ENCODE measurements at places on chromosomes 2 and 18.

DNA sequence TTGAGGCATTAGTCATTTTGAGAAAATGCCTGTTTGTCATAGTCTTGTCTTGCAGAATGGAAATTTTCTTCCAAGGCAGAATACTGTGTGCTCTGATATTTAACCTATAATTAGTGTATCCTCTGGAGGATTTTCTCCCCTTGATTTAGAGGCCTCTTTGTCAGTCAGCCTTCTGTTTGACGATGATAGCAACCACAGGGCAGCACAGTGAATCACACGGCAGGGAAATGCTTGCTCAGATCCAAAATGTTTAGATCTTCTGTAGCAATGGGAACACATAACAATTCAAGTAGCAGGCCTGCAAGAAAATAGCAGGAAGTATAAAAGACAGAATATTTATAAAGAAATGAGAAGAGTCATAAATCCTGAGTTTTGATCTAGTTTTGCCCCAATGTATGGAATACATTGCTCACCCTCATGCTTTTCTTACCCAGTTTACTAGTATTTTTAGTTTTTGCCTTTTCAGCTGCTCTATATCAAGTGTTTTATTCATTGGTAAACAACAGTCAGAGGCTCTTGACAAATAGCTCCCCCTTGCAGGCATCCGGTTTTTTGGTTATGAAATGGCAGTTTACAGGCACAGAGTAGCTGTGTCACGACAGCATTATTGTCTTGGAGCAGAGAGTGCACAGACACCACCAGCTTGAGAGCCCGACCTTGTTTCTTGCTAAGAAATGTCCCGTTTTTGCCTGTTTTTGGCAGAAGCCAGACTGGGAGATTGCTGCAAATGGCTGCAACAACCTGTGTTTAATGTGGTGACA is 185.1 kb downstream of the MYO3B start:
- DNase-seq, result no peak

DNA sequence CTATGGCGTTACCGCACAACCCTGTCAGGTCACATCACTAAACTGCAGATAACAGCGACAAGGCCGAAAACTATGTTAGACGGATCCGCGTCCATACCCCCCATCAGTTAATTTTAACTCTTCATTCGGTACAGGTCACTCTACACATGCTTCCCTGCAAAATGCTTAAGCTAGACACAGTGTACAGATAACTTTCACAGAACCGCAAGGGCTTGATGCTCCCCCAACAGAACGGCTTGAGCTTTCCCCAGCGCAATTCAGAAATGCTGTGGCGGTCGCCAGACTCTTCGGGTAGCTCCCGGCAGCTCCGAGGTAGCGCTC is 283 bp upstream of the RBBP8 start:
- no peak for DNase-seq

DNA sequence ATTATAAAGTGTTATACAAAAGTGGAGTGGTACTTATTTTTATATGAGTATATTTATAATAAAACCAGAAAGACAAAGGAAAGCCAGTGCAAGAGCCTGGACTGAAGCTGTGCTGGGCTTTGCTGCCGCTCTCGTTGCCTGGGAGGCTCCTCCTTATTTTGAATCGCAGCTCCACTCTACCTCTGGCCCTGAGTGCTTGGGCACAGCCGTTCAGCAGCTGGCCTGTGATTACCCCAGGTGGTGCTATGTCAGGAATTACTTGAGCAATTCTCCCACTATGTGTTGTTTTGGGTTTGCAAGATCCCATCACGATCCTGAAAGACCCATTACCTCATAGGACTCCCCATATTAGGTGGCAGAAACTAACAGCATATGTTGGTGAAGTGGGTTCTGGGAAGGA is 53.0 kb upstream of the LCLAT1 start:
- no peak for DNase-seq

- DNase-seq, result no peak
These were observed 141.0 kb downstream of the NR4A2 start for GRCh38 chr2:156191527-156191926.

GRCh38 chr2:41500895-41501294 is 546.9 kb upstream of the PKDCC start:
- DNase-seq, result no peak

DNA sequence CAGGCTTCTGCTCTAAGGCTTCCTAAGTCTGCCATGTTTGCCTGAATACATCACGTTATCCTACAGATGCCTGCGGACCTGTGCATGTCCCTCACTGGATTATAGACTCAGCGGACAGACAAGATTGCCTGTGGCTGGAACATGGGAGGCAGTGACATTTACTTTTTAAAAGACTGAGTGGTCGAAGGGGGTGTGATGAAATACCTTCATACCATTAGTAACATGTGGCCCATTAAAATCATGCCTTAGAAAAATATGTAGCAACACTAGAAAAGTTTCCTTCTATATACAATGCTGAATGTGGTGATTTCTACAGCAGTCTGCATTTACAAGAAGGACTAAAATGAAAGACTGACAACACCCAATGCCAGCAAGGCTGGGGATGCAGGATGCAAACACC is 154.4 kb downstream of the ASB1 start:
- no peak for DNase-seq

- no peak for DNase-seq
These were observed 13.1 kb downstream of the GRP start for GRCh38 chr18:59233017-59233410.

- DNase-seq, result no peak
These were observed 103.8 kb downstream of the GAREM1 start for GRCh38 chr18:32366586-32367538.

- no peak for DNase-seq
These were observed 161.7 kb upstream of the SIX3 start for GRCh38 chr2:44779793-44780192.

DNA sequence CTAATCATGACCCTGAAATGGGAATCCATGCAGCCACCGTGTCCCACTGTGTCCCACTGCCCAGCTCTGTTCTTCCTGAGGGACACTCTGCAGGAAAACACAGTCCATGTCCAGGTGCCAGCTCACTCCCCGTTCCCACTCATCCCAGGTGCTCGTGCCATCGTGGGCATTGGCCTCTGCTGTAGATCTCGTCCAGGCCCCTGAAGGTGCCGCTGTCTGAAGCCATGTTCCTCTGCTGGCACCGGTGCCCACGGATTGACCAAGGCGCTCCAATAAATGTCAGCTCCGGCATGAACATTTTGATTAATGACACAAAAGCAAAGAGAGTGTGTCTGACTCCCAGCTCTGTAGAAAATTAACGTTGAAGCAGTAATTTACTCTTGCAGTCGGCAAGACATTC is 280.1 kb upstream of the SALL3 start:
- DNase-seq, result no peak

- DNase-seq, result no peak
These were observed 139.6 kb downstream of the COMMD1 start for GRCh38 chr2:62045017-62045543.

- no peak for DNase-seq
These were observed 137.7 kb downstream of the THNSL2 start for GRCh38 chr2:88307817-88308216.

DNA sequence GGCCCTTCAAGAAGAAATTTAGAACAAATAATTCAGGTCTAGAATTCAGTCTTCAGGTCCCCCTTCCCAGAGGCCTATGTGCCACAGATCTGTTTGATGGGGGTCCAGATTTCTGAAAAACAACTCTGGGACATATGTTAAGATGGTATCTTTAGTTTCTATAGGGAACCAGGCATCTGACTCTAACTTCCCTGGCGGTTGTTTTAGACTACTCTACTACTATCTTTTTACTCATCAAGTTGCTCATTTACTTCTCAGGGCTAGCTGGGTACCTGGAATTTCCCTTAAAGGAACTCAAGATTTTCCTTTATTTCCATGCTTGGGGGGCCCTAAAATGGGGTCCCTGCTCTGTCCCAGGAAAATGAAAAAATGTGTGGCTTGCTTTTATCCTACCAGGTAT is 114.7 kb upstream of the RAB6C start:
- no peak for DNase-seq

DNA sequence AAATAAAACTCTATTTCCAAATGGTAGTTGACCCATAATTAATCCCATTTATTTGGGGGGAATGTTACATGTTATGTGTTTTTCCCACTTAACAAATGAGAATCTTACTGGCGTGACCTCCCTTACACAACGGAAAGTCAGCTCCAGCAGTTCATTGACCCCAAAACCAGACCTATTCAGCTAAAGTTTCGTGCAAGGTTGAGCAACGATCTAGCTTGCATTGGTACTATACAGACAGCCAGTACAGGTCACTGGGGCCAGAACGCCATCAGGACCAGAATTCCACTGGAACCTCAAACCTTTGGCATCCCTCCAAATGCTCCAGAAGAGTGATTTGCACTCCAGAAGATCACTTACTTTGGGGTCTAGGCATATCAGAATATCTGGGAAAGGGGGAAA is 6.8 kb upstream of the CTAGE1 start:
- no peak for DNase-seq

- no peak for DNase-seq
These were observed 17.1 kb downstream of the MXD1 start for GRCh38 chr2:69931832-69932595.

GRCh38 chr2:234467289-234467688 is 29.6 kb downstream of the ARL4C start:
- no peak for DNase-seq

DNA sequence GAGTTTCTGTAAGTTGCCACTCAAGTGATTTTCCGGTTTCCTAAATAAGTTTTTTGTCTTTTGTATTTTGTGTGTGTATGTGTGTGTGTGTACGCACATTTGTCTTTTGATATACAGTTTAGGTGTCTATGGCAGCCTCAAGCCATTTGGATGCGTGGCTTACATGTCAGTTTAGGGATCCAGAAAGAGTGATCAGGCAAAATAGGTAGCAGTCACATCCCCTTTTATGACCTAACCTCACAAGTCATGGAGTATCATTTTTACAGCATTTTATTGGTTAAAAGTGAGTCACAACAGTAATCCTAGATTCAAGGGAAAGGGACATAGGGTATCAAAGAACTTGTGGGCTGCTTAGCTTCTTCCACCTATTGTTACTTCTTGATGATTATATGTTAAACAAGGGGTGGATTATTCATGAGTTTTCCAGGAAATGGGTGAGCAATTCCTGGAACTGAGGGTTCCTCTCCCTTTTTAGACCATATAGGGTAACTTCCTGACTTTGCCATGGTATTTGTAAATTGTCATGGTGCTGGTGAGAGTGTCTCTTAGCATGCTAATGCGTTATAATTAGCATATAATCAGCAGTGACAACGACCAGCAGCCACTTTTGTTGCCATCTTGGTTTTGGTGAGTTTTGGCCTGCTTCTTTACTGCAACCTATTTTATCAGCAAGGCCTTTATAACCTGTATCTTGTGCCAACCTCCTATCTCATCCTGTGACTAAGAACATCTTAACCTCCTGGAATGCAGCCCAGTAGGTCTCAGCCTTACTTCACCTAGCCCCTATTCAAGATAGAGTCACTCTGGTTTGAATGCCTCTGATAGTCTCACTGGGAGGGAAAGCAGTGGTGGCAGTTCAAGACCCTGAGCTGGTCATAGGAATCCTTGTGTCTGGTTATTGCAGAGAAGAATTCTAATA is 8.6 kb upstream of the SOCS6 start:
- DNase-seq, result no peak

DNA sequence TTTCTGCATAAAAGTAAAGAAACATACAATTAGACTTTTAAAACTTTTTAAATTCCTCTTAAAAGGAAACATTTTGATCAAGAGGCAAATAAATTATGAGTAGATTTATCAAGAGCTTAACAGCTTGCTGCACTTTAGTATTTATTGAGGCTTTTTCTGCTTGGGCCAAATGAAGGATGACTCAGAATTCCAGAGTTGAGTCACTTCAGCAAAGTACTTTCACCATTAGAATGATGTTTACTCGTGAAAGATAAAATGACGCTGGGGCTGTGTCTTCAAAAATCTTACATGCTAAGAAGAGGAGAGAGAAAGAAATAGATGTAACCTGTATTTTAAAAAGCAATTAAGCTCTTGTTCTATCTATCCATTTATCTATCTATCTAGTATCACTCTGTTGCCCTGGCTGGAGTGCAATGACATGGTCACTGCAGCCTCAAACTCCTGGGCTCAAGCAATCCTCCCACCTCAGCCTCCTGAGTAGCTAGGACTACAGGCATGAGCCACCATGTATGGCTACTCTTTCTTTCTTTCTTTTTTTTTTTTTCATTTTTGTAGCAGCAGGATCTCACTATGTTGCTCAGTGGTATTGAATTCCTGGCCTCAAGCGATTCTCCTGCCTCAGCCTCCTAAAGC is 75.3 kb upstream of the RIOK3 start:
- DNase-seq, result no peak

- DNase-seq, result no peak
These were observed 99.4 kb upstream of the SCN7A start for GRCh38 chr2:166593403-166593802.

DNA sequence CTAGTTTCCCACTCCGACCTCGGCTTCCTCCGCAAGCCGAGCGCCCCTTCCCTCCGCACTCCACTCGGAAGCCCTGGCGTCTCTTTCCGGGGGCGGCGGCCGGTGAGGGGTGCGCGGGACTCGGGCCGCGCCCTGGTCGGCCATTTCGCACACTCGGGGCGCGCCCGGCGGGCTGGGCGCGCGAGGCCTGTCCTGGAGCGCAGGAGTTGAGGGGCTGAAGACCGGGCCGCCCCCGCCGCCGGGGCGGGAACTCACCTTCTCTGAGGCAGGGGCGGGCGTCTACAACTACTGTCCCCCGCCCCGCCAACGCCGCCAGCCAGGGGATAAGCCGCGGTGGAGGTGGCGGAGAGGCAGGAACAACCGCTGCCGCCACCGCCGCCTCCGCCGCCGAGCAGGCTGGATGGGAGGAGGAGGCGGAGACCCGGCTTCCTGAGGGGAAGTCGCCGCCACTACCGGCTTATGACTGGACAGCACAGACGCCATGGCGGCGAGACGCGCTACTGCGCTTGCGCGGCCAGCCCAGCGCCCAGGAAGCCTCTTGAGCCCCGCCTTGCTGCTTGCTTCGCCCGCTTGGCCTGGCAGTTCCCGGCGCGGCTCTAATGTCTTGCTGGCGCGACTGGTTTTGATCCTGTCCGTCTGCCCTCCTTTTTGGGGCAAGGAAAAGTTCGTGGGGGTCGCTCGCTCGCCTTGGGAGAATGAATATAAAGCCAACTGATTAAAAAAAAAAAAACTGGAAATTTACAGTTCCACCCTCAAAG is at the start of gene KRCC1:
KRCC1 (minus strand) TSS at position 413 of the 758 bp plus-strand sequence. CDS start 27,220 bp downstream, outside the sequence.
- peak; percentile 73 for DNase-seq

GRCh38 chr18:79533591-79533990 is 137.9 kb downstream of the NFATC1 start:
- no peak for DNase-seq

DNA sequence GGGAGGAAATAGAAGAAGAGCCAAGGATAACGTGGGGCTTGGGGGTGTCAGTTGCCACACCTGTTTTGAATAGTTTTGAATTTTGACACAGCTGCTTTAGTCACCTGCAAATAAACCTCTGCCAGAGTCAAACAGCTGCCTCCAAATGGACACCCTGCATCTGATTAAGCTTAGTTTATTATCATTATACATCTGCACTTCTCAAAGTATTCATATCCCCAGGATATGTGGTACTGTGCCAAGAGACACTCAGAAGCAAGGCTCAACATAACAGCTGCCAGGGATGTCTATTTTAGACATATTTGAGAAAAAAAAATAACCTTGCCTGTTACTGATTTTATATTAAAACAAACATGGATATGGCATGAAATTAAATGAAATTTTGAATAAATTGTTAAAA is 122.5 kb upstream of the WDR75 start:
- no peak for DNase-seq

GRCh38 chr18:48410095-48410920 is 1.1 kb upstream of the ZBTB7C start:
- DNase-seq, result peak; percentile 25

Data from NCI-H187 treated with DMSO at 0.1 percent for 48 hours (cell line).